ENCODE measurements at places on chromosomes 3 and 15.

DNA sequence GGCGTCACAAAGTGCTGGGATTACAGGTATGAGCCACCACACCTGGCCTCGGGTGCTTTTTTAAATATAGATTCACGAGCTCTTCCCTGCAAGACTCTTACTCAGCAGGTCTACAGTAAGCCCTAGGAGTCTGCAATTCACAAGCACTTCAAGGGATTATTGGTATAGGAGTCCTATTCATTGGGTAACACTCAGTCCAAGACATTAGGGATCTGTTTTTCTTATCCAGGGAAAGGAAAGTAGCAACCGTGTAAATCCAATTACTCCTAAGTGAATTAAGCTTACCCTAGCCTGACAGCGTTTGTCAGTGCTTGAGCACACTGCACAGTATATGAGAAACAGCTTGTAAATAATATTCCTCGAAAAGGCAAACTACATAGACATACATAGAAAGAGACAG is 109.9 kb downstream of the SENP2 start:
- DNase-seq, result no peak

DNA sequence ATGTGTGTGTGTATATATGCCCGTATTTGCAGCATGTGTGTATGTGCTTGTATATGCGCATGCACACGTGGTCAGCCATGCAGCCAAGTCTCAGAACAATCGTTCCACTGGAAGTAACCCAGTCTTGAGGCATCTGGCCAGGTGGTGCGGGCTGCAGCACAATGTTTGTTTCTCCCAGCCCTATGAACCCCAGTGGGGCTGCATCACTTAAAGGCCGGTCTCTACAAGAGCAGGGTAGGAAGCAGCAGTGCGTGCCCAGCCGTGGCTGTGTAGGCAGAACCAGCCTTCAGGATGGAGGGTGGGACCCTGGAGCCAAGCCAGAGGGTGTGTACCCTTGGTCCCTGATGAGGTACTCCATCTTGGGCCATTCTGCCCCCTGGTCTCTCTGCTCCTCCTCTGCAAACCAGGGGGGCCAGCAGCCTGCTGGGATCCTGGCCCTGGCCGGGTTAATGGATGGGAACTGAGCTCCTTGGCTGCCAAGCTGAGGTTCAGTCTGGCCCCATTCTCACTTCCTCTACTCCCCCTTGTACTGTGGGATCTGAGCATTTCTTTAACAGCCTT is 11.8 kb downstream of the KLF13 start:
- no peak for DNase-seq

GRCh38 chr3:73060302-73060723 is 1.1 kb upstream of the EBLN2 start:
- no peak for DNase-seq

GRCh38 chr15:62818691-62819090 is 223.9 kb upstream of the TPM1 start:
- DNase-seq, result no peak

DNA sequence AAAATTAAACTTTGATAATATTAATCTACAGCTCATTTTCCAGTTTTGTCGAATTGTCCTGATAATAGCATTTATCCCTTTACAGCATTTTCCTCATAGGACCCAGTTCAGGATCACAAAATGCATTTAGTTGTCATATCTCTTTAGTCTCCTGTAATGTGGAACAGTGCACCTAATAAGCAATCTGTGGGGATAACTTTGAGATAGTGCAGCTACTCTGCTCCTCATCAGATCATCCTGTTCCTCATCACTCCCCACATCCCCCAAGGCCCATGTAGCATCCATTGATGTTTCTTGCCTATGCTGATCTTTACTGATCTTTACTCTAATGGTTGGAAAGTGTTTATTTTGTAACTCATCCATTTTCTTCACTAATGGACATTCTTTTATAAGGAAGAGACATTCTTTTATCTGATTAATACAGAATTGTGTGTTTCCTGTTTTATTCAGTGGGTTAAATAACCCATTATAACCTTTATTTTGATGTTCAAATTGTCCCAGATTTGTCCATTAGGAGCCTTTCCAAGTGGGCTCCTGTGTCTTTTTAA is 7.5 kb downstream of the RNF111 start:
- no peak for DNase-seq

GRCh38 chr3:159275741-159276140 is 473.9 kb downstream of the MFSD1 start:
- no peak for DNase-seq

GRCh38 chr3:17808994-17809393 is 66.6 kb upstream of the TBC1D5 start:
- no peak for DNase-seq

DNA sequence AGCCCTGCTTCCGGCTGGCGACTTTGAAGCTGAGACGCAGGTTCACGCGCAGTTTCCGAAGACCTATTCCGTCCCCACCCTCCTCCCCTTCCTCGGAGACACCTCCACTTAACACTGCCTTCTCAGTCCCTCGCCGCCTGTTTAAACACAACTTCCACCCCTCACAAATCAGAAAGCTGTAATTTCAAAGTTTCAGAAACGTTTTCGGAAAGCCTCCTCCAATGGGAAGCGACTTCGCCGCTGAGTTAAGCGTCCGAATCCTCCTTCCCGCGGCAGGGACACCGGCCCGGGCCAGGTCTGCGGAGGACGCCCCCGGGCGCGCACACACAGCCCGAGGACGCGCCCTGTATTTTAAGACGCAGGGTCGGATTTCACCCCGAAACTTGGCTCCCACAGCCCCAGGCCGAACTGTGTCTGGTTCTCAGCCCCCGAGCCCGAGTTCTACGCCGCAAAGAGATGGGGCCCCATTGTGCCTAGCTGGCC is 559 bp upstream of the LRRN1 start:
- no peak for DNase-seq

GRCh38 chr3:100164743-100165142 is 50.4 kb upstream of the FILIP1L start:
- DNase-seq, result no peak

DNA sequence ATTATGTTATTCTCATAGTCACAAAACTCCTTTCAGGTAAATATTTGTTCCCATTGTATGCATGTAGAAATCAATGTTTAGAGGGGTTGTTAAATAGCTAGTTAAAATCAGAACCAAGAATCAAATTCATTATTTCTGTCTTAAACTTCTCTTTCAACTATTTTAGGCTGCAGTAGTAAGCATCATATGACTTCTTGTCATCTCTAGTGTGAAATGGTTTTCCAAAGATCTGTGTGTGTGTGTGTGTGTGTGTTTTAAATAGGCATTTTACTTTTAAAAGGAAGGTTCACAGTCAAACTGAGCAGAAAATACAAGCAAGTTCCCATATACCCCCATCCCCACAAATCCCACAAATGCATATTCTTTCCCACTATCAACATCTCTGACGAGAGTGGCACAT is 506.5 kb downstream of the LPP start:
- DNase-seq, result no peak

DNA sequence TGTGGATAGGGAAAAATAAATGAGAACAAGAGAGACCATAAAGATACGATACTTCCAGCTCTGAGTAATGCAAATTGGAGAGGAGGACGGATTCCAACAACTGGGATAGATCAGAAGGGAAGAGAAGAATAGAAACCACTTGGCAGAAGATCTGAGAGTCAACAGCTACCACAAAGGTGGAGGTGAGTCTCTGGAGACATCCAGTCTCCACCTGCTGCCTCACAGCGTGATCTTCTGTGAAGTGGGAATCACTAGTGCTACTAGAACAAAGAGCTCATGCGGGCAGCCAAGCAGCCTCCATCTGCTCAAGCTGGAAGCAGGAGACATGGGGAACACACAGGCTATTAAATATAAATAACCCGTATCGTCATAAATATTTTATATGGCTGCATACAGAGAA is 558.5 kb upstream of the CFAP20DC start:
- DNase-seq, result no peak
